ENCODE measurements at places on chromosomes 6 and 20.

GRCh38 chr6:16773362-16773761 is 12.1 kb upstream of the ATXN1 start:
- no peak for DNase-seq

DNA sequence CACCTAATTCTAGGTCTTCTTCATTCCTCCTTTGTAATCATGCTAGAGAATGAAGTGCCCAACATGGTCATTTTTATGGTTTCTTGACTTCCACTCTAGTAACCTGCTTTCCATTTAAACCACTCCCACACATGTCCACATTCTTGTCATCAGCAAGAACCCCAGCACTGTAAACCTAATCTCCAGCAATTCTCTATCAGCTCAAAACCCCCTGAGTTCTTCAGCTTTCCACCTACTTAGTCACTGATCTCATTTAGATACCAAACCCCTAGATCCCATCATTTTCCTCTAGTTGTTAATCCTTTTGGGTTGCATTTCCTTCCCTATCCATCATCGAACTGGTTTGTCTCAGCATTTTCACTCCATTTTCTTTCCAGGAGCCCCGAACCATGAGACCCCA is 49.7 kb downstream of the GOPC start:
- DNase-seq = no peak

GRCh38 chr6:24257282-24257681 is 100.6 kb downstream of the DCDC2 start:
- no peak for DNase-seq

GRCh38 chr20:50350510-50351249 is 159.5 kb upstream of the PTPN1 start:
- no peak for DNase-seq

GRCh38 chr20:42361402-42361970 is 743.3 kb upstream of the CHD6 start:
- DNase-seq = no peak

- DNase-seq = no peak
Observed at GRCh38 chr6:123520217-123520616, 116.5 kb downstream of the TRDN start.

- no peak for DNase-seq
Observed at GRCh38 chr20:33373735-33374605, 27.3 kb downstream of the CDK5RAP1 start.

GRCh38 chr6:159023893-159024292 is 20.9 kb downstream of the TAGAP start:
- no peak for DNase-seq

GRCh38 chr20:7937328-7937727 is 2.9 kb downstream of the HAO1 start:
- no peak for DNase-seq

DNA sequence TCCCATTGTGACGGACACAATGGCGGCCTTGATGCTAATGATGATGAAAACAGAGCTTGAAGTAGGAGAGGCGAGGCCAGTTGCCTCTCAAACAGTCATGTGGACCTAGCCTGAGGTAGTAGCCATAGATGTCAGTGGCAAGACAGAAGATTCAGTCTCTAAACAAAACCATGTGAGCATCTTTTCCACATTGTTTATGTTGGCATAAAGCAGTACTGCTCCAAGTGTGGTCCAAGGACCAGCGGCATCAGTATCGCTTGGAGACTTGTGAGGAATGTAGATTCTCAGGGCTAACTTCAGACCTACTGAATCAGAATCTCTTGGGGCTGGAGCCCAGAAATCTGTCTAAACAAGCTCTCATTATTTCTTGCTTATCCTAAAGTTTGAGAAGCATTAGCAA is 312.8 kb upstream of the JAG1 start:
- peak; percentile 26 for DNase-seq

- no peak for DNase-seq
Observed at GRCh38 chr20:48716541-48716940, 111.3 kb downstream of the PREX1 start.

DNA sequence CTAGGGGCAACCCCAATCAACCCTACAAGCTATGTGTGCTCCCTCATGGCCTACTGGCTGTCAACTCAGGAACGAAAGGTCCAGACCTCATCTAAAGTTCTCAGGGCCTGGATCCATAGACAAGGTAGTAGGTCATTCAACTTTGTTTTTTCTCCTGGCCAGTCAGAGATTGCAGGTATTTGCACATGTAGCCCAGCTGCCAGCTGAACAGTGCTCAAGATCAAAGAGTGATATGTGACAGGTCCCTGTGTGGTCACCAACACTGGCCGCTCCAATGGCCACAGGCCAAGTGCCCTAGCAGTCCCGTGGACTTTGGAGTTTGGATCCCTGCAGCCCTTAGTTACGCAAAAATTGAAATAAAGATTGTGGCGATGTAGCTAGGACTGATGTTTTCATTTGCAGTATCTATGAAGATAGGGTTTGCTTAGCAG is 60.6 kb upstream of the ATXN1 start:
- no peak for DNase-seq

- no peak for DNase-seq
Observed at GRCh38 chr20:35697696-35698297, 1.4 kb downstream of the NFS1 start.

- DNase-seq = no peak
Observed at GRCh38 chr6:148035806-148036390, 306.7 kb upstream of the SASH1 start.

DNA sequence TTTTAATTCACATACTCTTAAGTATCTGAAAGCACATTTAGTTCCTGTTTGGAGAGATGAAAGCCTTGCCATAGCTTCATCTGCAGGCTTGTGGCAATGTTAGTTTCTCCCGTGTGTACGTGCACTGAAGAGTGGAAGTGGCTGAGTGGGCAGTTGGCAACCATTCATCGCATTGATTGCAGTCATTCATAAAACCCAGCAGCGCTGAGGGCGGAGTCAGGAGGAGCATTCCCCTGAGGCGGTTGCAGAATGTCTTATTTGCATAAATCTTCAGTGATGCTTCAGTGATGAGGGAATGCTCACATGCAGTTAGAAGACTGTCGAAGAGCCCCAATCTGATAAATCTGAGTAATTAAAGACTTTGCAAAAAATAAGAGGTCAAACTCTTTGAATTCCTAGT is 79.1 kb downstream of the RIMS1 start:
- no peak for DNase-seq

GRCh38 chr6:150037526-150038201 is 12.3 kb upstream of the RAET1L start:
- no peak for DNase-seq

GRCh38 chr6:83114164-83114563 is 46.7 kb downstream of the DOP1A start:
- no peak for DNase-seq

DNA sequence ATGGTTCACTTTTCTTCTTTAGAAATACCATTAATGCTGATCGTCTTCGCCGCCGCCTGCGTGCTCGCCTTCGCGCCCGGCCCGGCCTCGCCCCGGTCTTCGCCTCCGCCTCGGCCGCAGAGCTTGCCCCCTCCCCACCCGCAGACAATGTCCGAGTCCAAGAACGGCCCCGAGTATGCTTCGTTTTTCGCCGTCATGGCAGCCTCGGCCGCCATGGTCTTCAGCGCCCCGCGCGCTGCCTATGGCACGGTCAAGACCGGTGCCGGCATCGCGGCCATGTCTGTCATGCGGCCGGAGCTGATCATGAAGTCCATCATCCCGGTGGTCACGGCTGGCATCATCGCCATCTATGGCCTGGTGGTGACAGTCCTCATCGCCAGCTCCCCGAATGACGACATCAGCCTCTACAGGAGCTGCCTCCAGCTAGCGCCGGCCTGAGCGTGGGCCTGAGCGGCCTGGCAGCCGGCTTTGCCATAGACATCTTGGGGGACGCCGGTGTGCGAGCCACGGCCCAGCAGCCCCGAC is 4.8 kb upstream of the PRPH2 start:
- DNase-seq = no peak

DNA sequence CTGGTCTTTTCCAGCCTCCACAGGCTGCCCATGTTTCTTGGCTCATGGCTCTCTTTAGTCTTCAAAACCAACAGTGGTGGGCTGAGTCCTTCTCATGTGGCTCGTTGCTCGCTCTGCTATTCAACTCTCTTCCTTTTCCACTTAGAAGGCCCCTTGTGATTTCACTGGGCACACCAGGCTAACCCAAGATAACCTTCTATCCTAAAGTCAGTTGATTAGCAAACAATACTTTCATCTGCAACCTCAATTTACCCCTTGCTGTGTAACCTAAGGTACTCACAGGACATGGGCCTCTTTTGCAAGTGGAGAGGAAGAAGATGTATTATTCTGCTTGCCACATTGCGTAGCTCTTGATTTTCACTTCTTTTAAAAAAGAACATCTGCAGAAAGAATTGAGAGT is 79.6 kb downstream of the UTRN start:
- no peak for DNase-seq

GRCh38 chr6:63910863-63911551 is 275.4 kb downstream of the PHF3 start:
- no peak for DNase-seq

DNA sequence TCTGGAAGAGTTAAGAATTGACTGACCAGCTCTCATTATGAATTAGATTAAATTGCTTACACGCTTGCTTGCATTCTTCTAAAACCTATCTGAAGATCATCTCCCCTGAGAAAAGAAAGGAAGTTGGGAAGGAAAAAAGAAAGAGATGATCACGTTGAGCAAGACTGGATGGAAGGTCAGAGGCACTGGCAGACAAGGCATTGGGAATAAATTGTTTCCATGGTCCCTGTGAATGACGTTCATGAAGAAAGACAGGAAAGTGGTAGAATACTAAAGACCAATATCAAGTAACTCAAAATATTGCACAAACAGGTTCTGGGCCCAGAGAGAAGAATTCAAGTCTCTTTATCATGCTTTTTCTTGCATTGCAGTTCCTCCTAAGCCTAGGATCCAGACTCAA is 1045.4 kb upstream of the MAP3K7 start:
- DNase-seq = no peak

- DNase-seq = no peak
Observed at GRCh38 chr20:6381887-6382286, 259.1 kb upstream of the FERMT1 start.

DNA sequence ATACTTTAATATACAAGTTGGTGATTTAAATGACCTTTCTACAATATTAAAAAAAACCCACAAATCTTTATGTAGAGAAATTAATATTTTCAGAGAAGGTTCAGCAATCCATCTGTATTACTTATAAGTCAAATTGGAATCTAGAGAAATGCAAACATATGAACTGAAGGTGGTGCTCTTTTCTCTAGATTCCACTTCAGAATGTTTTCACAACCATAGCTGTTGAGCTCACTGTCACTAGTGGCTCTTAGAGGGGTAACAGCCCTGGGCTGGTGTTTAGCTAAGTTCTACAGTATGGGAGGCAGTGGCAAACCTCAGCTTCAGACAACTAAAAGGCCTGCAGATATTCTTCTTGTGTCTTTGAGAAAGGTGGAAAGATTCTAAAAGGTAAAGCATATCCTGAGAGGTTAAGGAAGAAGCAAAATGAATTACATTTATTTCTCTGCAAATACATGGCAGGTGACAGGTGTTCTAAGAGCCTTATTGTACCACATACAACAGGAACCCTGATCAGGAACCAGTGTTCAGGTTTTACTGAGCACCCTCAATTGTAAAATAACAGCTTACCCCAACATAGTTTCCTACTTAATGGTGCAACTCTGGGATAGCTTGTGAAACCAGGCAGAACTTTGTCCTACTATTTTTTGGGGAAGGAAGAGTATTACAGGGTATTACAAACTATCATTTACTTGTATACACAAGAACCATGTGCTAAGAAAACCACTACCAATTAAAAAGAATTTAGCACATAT is 56.6 kb upstream of the SAMHD1 start:
- DNase-seq = no peak

DNA sequence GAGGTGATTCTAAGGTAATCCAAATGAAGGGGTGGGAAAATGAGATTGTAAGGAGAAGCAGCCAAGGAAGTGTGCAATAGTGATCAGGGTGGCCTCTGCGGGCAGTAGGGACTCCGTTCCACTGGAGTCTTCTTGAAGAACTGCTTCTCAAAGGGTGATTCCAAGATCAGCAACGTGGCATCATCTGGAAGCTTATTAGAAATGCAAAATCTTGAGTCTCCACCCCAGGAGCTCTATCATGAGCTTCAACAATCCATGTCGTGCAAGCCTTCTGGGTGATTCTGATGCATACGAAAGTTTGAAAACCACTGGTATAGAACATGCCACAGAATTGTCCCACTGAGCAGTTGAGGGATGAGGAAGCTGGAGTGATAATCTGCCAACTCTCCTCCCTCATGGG is 31.4 kb downstream of the SCP2D1 start:
- no peak for DNase-seq

DNA sequence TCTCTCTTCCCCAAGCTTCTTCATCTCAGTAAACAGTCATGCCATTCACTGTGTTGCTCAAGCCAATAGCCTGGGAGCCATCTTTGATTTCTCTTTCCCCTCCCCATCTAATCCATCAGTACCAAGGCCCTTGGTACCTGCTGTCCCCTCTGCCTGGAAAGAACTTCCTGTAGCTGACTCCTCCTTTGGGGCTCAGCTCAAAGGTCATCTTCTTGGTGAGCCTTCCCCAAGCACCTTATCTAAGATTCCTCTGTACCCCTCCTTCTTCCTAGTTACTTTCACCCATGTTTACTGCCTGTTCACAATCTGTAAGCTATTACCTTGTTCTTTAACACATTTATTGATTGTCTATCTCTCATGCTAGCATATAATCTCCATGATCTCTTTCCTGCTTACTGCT is 3.5 kb downstream of the AARS2 start:
- no peak for DNase-seq

DNA sequence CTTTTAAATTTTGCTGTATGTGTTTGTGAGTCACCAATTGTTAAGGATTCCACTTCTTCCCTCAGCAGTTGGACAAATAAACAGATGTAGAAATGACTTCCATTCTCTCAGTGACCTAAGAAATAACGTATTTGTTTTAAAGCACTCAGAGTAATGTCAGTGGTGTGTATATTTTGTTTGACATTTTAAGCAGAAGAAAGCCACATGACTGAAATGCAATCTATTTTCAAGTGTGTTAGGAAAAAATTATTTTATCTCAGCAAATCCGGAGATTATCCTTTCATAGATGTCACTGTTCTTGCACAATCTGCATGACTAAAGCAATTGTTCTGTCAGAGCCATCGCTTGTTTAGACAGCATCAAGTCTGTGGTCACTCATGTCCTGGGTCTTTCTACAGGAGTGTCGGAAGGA is 77.1 kb downstream of the JAG1 start:
- no peak for DNase-seq

GRCh38 chr20:31972471-31973021 is 4.6 kb downstream of the XKR7 start:
- no peak for DNase-seq

DNA sequence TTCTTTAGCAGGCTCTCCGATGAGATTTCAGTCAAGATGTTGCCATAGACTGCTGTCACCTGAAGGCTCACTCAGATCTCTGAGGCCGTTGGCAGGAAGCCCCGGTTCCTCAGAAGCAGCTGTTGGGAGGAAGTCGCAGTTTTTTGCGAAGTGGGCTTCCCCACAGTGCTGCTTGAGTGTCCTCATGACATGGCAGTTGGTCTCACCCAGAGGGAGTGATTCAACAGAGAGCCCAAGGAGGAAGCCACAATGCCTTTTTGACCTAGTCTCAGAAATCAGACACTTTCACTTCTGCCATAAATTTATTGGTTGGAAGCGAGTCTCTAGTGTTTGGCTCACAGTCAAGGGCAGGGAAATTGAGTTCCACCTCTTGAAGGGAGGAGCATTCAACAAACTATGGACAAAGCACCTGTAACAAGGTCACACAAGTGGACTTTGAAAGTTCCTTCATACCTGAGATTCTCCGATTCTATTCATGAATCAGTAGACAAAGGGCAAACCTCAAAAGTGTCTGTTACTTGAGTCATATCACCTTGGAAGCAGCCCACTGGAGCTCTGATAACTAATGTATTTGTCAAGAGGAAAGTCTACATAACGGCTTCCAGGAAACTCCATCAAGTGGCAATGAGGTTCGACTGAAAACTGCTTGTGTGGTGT is 208.3 kb downstream of the TASP1 start:
- no peak for DNase-seq
